ENCODE measurements at places on chromosomes 16 and 17. TPM values are rescaled to one million over a fixed set of nuclear protein-coding genes. Genes with fewer than 3 reads are reported as not detected.

SSTR5 gene
- not detected for total RNA-seq

NGFR gene
- total RNA-seq = 11.9 TPM

CDH16 gene
- 0.72 TPM for total RNA-seq

LRRC75A gene
- 37.1 TPM for total RNA-seq

SLC7A6 gene
- total RNA-seq = 35.0 TPM

B3GNT9 gene
- 4.0 TPM for total RNA-seq

NDUFAB1 gene
- 115 TPM for total RNA-seq

EVPLL gene
- total RNA-seq = 0.23 TPM

KRTAP9-7 gene
- not detected for total RNA-seq
